ENCODE measurements at places on chromosomes 4 and X. TPM values are rescaled to one million over a fixed set of nuclear protein-coding genes. Genes with fewer than 3 reads are reported as not detected.

DNA sequence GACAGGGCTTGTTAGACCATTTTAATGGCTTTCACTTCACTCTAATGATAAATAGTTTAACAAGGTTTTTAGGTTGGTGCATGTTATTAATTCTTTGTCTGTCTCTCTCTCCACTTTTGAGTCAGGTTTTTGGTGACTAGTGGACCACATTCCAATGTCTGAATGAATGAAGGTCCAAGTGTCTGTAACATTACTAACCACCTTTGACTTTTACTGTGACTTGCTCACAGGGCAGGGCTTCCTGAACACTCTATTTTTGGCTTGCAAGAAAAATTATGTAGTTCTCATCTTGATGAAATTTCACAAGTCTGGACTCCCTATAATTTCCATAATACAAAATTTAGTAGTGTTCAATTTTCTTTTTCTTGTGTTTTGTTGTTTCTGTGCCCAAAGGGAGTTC is 78.9 kb upstream of the BMPR1B start:
- no peak for DNase-seq

DNA sequence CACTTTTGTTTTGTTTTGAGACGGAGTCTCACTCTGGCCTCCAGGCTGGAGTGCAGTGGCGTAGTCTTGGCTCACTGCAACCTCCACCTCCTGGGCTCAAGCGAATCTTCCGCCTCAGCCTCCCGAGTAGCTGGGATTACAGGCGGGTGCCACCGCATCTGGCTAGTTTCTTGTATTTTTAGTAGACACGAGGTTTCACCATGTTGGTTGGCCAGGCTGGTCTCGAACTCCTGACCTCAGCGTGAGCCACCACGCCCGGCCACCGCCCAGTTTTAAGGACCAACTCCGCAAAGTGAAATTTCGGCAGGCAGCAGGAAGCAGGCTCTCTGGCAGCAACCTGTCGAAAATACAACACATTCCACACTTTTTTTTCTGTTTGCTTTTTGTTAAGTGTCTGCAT is 13.4 kb downstream of the DHRSX start:
- DNase-seq: no peak

GRCh38 chr4:123430031-123430430 is 33.4 kb downstream of the SPRY1 start:
- DNase-seq: no peak

- DNase-seq: no peak
These were observed 695.9 kb upstream of the ATOH1 start for GRCh38 chr4:93132631-93133030.

The SERPINA7 gene
- total RNA-seq: not detected

DNA sequence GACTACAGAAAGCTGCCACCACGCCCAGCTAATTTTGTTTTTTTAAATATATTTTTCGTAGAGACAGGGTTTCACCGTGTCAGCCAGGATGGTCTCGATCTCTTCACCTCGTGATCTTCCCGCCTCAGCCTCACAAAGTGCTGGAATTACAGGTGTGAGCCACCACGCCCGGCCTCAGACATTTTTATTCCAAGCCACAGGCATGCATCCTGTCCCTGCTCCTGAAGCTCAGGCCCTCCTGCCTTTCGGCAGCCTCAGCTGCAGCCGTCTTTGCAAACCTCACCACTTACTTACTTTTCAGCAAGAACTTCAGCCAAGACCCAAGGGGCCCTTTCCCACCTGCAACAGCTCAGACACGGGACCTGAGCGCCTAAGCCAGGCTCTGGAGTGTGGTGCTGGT is 26.0 kb downstream of the FAM53A start:
- DNase-seq: no peak

The AREG gene
- total RNA-seq: 4.5 TPM

- DNase-seq: no peak
These were observed 10.1 kb upstream of the FMR1 start for GRCh38 chrX:147901461-147902126.

DNA sequence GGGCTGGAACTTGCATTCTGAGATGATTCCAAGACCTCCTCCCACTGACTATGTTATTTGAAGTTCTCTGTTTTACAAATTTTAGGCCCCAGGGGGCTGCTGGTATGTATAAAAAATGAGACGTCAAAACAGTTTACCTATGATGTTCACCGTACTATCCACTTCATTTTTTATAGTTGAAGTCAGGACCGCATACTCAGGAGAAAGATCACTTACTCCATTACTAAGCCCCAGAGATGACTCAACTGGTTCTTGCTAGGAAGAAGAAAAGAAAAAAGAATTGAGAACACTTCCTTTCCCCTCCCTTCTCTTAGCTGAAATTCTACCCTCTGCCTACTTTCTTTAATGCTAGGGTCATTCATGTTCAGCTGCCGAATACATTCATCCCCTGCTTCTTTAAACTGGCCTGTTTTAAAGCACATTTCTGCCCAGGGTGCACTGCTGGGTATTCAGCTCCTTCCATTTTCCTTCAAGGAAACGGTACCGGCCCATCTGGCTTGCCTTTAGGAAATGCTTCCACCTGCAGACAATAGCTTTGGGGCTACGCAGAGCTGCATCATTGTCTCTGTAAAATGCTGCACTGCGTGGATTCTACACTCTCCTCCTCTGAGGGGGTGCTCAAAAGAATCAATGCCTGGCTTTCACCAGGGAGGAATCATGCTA is 66.2 kb downstream of the IRF2 start:
- no peak for DNase-seq

DNA sequence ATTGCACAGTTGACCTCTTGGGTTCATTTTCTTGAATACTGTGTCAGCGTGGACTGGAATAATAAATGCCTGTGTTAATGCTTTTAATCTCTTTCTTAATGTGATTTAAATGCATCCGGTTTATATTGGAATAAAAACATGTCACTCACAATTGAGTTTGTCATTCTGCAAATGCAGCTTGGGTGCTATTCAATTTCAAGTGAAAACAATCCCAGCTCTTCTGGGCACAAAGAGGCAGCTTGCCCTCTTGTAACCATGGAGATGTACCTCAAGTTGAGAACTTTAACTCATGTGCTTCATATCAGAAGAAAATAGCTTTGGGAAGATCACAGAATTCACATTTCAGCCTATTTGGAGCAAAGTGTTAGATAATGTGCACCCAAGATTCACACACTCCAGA is 355.7 kb upstream of the GNPDA2 start:
- no peak for DNase-seq

The TMEM128 gene
- total RNA-seq: 13.1 TPM

The NALF2 gene
- 11.2 TPM for total RNA-seq

The FGF5 gene
- total RNA-seq: not detected

Measured in heart right ventricle (tissue), 16 donors.